Renal pelvis (tissue), 12 donors: ENCODE measurements at places on chromosomes 7 and 10.
A peak's percentile ranks its signal among the peaks of the same experiment; 100 is the strongest.

GRCh38 chr10:30151581-30152389, 92.4 kb upstream of the JCAD start:
- no peak for DNase-seq

DNA sequence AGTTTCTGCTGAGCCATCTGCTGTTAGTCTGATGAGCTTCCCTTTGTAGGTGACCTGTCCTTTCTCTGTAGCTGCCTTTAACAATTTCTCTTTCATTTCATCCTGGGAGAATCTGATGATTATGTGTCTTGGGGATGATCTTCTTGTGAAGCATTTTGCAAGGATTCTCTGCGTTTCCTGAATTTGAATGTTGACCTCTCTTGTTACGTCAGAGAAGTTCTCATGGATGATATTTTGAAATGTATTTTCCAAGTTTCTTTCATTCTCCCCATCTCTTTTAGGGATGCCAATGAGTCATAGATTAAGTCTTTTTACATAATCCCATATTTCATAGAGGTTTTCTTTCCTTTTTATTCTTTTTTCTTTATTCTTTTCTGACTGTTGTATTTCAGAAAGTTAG, 184.2 kb upstream of the BET1 start:
- no peak for DNase-seq

- peak; percentile 9 for DNase-seq
These were observed 228.1 kb downstream of the KIF20B start for GRCh38 chr10:89929282-89930026.

GRCh38 chr7:71716690-71717089, 584.7 kb downstream of the GALNT17 start:
- no peak for DNase-seq

DNA sequence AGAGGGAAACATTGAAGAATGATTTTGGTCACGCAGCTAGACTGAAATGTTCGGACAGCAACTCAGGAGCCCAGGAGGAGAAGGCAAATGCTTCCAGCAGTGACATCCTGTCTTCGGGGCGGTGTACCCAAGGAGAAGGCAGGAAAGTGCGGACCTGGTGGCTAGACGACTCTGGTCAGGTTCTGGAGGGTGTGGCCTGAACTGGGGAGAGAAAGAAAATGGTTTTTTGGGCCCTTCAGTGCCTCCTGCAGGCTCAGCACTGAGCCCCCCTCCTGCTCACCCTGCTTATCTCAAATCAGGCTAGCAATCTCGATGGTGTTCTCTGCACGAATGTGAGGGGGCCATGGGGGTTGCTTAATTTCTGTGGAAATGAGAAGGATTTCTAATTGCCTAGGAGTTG, 26.7 kb upstream of the TARP start:
- no peak for DNase-seq

DNA sequence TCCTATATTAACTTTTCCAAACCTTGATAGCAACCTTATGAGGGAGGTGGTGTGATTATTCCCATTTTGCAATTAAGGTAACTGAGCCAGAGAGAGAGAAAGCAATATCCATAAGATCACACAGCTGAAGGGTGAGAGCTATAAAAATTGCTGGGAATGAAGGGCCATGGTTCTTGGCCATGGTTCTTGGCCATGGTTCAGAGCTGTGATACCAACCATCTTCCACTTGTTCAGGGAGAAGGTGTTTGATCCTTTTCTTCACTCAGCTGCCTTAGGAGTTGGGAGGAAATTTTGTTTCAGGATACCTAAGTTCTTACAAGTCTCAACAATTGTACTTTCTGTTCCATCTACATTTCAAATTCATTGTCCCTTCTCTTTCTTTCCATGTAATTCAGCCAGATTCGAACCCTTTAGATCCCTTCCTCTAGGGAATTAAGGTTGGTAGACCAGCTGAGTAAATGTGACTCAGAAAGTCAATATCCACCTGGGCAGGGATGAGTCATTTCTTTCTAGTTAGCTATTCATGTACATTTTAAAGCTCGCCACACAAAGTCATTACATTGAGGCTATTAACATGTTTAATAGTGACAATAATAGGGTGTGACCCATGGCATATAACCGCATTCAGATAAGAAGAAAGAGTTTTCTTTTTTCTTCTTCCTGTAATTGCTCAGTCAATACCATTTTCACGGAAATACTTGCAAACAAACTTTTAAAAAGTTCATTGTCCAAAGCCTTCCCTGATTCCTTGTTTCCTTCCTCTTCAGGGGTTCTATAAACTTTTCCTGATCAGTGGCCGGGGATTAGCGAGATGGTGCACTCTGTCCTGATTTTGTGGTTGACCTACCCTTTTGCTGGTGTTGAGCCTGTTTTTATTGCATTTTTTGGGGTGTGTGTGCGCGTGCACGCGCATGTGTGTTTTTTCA, 143.4 kb downstream of the TCF7L2 start:
- no peak for DNase-seq

GRCh38 chr7:77222065-77222464, 22.4 kb upstream of the FGL2 start:
- no peak for DNase-seq

DNA sequence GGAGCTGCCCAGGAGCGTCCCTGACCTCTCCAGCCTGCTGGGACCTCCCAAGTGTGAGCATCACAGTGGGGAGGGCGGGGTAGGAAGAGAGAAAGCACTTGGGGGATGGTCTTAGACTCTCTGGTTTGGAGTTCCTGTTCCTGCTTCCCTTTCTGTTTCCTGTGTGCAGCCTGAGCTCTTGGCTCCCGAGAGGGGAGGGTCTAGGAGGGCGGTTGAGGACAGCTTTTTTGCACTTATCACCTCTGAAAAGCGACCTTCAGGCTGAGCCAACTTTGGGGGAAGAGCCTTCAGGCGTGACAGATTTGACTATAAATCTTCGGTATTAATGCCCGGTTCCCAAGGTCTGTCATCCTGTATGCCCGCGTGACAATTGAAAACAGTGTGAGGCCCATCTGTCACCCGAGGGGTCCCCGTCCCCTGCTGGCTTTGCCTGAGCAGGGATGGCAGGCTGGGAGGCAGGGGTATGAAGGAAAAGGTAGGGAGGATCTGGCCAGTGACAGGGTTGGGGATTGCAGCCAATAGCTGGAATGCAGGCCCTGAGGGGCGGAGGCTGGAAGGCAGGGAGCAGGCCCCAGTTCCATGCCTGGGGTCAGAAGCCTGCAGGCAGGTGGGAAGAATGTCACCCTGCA, 78.6 kb downstream of the CDH23 start:
- no peak for DNase-seq

GRCh38 chr10:55813451-55814170, 547.4 kb downstream of the ZWINT start:
- no peak for DNase-seq

DNA sequence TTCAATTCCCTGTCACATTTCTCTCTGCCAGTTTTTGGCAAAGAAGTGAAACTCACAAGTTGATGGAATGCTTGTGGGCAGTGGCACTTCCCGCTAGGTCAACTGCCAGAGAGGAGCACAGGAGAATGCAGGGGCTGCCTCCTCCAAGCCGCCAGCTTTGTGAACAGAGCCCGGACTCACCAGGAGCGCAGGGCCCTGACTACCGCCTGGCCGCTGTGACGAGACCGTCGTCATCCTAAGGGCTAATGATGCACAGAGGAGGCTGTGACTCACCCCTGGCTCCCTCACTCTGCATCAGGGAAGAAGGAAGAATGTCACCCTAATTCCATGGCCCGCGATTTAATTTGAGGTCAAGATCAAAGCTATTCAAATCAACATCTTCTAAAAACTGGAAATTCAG, 123.9 kb downstream of the TAX1BP1 start:
- no peak for DNase-seq

DNA sequence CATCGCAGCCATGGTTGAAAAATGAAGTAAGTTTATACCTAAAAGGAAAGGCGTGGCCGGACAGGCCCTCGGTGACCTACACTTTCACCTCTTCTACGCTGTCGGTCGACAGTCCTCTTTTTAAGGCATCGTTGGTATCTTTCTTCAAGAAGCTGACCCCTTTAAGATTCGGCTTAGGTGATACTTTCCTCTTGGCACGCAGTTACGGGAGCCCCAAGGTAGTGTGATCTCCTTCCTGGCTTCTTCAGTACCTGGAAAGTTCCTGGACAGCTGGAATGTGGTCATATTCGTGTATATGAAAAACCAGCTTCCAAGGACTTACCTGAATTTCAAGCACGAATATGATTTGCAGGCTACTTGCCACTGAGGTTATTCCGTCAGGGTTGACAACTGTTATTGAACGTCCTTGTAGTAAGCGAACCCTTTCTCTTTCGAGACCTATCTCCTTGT, 885 bp upstream of the SYPL1 start:
- DNase-seq = no peak

DNA sequence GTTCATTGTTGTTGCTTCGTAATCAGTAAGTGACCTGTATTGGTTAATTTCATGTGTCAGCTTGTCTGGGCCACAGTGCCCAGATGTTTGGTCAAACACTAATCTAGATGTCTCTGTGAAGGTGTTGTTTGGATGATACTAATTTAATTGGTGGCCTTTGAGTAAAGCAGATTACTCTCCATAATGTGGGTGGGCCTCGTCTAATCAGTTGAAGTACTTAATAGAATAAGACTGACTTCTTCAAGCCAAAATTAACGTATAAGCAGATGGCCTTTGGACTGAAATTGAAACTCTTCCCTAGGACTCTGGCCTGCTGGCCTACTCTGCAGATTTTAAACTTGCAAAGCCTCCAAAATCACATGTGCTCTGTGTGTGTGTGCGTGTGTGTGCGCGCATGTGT, 245.7 kb downstream of the GFRA1 start:
- DNase-seq = no peak

GRCh38 chr10:118304521-118304920, 37.6 kb downstream of the FAM204A start:
- DNase-seq = no peak

DNA sequence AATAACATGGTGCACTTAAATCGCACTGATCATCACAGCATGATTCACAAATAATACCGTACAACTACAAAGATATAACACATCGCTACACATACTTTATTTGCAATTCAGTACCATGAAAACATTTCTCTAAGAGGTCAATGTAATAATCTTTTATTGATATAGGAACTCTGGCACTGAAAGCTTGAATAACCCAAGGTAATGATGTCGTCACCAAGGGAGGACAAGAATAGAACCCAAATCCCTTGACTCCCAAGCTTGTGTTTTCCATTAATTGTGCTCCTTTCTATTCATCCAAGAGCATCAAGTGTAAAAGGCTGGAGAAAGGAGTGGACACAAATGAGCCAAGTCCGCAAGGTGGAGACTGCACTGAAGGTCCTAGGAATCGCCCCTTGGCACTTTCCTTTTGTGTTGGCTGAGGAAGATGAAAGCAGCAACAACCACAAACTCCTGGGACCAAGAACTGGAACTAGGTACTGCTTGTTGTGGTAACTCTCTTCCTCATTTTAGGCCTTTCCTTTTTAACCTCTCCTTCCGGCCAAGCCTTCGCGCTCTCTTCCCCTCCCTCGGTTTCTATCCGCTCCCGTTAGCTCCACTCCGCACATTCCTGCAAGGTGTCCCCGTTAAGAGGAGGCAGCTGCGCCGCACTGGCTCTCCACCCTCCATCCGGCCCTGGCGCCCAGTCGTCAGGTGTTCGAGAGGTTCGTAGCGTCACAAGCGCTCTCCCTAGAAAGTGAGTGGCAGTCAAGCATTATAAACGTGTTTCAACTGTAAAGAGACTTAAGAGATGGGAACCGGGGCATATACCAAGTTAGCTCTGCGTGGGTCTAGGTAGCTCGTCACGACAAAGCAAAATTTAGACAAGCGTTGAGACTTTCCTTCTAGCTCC, 1.0 kb upstream of the CBLL1 start:
- DNase-seq = no peak

DNA sequence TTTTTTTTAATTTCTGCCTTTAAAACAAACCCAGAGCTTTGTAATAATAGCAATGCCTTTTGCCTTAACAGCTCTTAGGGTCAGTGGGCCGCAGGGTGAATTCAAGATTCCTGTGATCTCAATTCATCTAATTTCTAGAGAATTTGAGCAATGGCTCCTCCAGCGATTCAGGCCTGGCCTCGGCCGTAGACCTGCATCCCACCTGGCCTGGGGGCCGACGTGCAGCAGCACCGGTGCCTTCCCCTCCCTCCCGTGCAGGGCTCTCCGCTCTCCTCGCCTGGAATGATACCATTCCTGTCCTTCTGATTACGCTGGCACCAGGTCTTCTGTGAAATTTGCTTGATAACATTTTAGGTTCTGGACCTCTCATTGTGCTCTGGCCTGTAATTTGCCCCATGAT, 172.5 kb downstream of the ADARB2 start:
- no peak for DNase-seq

- no peak for DNase-seq
These were observed 47.7 kb downstream of the TBXAS1 start for GRCh38 chr7:139876622-139877283.

DNA sequence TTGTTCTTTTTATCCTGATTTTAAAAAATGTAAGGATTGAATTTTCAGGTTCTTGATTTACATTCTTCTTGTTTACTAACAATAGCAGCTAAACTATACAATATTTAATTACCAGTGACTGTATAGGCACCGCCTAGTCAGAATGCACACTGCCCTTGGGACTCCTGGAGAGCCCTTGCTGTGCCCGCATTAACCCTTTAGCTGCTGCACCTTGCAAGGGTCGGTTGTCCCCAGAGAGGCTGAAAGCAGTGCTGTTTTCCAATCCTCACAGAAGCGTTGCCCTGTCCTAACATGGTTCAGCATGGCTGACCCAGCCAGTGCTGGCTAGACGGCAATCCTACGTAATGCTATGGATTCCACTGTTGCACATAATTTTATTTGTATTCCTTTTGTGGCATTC, 102.6 kb downstream of the HECW1 start:
- DNase-seq = no peak

GRCh38 chr10:4312051-4312835, 513.8 kb upstream of the AKR1E2 start:
- DNase-seq = no peak

DNA sequence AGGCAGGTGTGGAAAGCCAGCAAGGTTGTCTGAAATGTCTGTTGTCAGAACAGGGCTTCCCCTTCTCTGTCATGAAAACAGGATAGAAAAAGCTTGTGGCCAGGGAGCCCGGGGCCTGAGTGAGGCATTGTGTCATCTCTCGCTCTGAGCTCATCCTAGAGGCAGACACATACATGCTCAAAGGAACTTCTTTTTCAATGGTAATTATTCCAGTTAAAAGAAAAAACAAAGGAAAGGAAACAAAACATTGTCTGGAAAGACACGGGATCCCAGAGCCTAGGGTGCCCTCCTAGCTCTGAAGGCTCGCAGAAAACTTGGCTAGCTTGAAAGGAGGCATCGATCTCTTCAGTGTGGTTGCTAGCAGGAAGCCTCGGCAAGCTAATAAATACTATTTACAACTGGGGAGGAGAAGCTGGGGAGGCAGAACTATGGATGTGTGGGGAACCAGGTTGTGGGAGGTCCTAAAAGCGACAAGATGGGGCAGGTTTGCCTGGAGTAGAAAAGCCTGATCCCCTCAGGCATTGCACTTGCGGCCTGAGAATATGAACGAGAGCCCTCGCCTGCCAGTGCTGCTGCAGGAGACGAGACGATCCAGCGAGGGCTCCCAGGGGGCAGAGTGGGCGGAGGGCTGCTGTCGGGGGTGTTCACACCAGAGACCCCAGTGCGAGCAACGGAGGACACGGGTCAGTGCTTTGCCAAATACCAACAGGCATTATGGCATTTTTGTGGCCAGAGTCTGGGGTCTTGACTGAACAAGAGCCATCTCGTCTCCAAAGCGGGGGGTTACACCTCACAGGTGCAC, 32.8 kb upstream of the DGKI start:
- no peak for DNase-seq
